ENCODE measurements at places on chromosomes 1 and 21. TPM values are rescaled to one million over a fixed set of nuclear protein-coding genes. Genes with fewer than 3 reads are reported as not detected.

DNA sequence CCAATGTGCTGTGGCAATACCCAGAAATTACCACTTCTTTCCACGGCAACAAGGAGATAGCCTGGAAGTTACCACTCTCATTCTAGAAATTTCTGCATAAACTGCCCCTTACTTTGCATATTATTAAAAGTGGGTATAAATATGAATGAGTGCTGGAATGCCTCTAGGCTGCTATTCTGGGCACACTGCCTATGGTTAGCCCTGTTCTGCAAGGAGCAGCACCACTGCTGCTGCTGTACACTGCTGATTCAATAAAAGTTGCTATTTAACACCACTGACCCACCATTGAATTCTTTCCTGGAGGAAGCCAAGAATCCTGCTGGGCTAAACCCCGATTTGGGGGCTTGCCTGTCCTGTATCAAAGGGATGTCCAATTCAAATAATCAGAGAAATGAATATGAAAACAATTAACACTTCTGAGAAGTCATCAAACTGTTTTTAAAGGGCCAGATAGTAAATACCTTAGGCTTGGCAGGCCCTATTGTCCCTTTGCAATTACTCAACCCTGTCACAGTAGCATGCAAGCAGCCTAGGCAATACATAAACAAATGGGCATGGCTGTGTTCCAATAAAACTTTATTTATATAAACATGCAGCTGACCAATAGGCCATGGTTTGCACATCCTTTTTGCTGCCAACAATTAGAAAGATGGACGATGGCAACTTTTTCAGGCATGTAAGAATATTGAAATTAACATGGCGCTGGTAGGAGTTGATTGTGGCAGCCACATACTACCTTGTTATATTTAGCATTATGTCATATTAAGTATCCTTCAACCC lies 369.4 kb upstream of the B3GALT2 start:
- H3K4me3 ChIP-seq = no peak overlapping the region
- H3K27ac ChIP-seq = no peak overlapping the region
- no peaks in the 10 kb centered on the region for H3K36me3 ChIP-seq

GRCh38 chr1:74731399-74732052 lies 1.3 kb downstream of the CRYZ start:
- DNase-seq = no peak
- no peaks in the 10 kb centered on the region for H3K27me3 ChIP-seq
- peaks cover 21% of the 10 kb centered on the region for H3K4me1 ChIP-seq
- H3K36me3 ChIP-seq = peaks cover 25% of the 10 kb centered on the region
- H3K27ac ChIP-seq = peak overlapping the region; percentile 96

Gene PPM1J
- 0.43 TPM for total RNA-seq

DNA sequence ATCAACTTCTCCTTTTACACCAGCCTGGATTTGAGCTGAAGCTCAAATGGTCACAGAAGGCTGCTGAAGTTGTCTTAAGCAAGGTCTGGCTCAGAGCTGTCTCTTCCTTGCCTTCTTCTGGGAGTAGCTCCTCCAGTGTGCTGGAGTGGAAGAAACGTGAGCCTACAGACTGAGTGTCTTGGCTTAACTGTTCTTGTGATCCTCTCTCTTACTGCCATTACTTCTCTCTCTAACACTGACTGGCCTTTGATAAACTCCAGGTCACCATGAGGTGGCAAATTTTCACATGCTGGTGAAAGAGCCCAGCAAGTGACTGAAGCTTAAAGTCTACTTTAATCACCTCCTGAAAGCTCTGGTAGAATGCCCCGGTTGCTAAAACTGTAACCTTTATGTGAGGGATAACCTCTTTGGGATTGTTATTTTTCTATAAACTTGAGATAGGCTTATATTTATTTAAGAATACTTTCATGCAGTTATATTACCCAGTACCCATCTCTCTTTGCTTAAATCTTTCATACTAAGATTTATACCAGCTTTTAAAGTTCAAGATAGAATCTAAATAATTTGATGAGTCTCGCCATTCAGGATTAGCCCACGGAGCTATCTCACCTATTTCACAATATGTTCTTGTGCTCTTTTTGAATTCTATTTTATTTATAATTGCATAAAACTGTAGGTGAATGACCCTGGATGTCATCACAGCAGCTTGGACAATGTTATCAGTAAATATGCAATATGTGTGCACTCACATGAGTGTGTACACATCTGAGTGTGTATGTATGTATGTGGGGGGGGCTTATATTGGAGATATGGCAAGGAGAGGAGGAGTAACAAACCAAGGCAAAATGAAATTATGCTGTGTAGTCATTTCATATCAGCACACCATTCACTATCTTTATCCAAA lies 924.0 kb downstream of the LTN1 start:
- no peaks in the 10 kb centered on the region for H3K27me3 ChIP-seq
- no peaks in the 10 kb centered on the region for H3K36me3 ChIP-seq
- no peak overlapping the region for H3K27ac ChIP-seq
- H3K4me3 ChIP-seq = no peak overlapping the region

Gene TNNT2
- 2.3 TPM for total RNA-seq

GRCh38 chr1:26059906-26060305 lies 7.5 kb downstream of the TRIM63 start:
- H3K27me3 ChIP-seq = peaks cover 29% of the 10 kb centered on the region
- peaks cover 5% of the 10 kb centered on the region for H3K4me1 ChIP-seq
- no peaks in the 10 kb centered on the region for H3K36me3 ChIP-seq
- no peak for DNase-seq
- no peak overlapping the region for H3K27ac ChIP-seq
- no peak overlapping the region for H3K4me3 ChIP-seq

Gene KDF1
- 26.1 TPM for total RNA-seq

Gene SMCP
- total RNA-seq = not detected

- no peak for DNase-seq
- H3K27ac ChIP-seq = no peak overlapping the region
- peaks cover under 1% of the 10 kb centered on the region for H3K36me3 ChIP-seq
- peaks cover 12% of the 10 kb centered on the region for H3K27me3 ChIP-seq
Observed at GRCh38 chr1:77412820-77413530, 131.2 kb downstream of the AK5 start.

Data from progenitor cell of endocrine pancreas (in vitro differentiated cells).